ENCODE measurements at places on chromosomes 4 and X.

DNA sequence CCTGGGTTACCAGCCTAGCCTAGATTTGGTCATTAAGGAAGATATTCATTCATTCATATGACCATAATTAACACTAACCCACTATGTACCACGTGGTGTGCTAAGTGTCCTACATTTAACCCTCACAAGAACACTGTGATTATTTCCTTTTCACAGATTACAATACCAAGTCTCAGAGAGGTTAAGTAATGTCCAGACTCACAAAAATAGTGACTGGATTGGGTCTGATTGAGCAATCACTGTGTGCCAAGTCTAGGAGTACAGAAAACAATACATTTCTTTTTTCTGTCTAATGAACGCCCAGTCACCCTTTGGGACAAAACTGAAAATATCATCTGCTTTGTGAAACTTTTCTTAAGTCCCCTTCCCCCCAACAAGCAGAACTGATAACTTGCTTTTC lies 7.6 kb upstream of the DLG3 start:
- DNase-seq: no peak

DNA sequence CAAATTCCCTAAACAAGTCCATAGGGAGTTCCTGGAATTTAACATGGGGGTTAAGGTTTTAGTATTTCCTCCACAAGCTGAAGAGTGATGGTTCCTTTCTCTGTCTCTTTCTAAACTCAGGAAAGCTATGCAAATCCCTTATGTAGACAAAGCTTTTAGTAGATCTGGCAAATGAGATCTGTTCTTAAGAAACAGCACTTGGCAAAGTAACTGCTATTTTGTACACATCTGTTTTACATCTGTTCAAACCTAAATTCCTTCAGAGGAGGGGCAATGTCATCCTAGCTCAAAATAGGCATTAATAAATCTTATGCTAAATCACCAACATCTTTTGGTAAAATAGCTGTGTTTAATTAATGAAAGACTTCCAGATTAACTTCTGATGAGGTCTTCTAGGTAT lies 137.8 kb upstream of the TBC1D9 start:
- DNase-seq: no peak

DNA sequence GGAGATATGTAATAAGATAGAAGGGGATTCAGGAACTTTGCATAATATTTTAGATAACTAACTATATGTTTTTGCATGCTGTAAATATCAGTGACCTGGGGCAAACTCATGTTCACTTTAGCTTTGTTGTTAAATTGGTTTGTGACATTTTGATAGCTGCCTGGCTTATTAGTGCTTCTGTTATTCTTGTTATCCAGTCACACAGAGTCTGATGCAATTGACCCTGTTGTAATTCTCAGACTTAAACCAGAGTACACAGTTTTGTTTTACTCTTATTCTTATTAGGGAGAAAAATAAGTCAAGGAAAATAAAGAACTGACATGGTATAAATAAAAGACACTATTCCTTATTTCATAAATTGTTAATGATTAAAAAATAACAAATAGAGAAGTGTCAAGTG lies 516.7 kb upstream of the SLIT2 start:
- DNase-seq: no peak

DNA sequence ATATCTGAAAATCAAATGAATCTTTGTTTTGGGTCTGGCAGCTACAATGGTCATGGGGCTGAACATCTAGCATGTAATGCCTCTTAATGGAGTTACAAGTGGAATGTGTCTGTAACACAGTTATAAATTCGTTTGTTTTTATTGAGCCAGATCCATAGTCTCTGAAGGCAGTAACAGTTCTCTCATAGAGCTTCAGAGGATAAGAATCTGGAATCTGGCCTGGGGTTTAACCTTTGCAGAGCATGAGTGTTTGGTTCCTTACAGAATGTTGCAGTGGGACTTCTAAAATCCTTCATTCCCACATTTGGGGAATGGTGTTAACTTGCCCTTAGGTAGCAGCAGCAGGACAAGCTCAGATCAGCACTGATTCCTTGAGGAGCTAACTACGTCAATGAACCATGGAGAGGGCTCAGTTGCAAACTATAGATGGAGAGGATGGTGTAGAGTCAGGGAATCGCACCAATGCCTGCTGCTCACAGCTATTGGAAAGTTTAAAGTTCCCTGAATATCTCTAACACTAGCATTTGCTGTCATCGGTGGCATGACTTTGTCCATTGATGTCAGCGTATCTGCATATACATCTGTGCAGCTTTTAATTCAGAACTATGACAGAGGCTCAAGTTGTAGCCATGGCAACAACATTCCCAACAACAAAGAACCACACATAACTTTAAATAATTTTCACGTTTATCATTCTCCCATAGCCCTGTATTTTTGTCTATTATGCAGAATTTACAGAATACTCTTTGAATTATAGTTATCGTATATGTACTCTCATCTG lies 72.2 kb downstream of the RASGEF1B start:
- DNase-seq: no peak

- no peak for DNase-seq
Measured at GRCh38 chrX:41373989-41374606, 40.1 kb downstream of the DDX3X start.

GRCh38 chrX:24410514-24411189 lies 50.2 kb downstream of the SUPT20HL1 start:
- no peak for DNase-seq

DNA sequence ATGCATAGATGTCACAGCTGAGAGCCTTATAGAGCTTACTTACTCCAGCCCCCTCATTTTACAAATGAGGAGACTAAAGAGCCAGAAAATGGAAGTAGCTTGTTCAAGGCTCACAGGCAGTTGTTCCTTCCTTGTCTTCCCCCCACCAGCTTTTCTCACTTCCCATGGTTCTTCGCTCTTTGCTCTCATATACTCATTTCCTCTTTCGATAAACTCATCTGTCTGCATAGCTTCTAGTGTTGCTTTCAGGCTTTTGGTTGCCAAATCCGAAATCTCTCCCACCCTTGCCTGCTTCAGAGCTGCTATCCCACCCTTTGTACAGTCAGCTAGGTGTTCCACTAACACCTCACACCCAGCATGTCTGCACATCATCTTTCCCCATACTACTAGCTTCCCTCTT lies 25.0 kb upstream of the GJB1 start:
- DNase-seq: no peak

DNA sequence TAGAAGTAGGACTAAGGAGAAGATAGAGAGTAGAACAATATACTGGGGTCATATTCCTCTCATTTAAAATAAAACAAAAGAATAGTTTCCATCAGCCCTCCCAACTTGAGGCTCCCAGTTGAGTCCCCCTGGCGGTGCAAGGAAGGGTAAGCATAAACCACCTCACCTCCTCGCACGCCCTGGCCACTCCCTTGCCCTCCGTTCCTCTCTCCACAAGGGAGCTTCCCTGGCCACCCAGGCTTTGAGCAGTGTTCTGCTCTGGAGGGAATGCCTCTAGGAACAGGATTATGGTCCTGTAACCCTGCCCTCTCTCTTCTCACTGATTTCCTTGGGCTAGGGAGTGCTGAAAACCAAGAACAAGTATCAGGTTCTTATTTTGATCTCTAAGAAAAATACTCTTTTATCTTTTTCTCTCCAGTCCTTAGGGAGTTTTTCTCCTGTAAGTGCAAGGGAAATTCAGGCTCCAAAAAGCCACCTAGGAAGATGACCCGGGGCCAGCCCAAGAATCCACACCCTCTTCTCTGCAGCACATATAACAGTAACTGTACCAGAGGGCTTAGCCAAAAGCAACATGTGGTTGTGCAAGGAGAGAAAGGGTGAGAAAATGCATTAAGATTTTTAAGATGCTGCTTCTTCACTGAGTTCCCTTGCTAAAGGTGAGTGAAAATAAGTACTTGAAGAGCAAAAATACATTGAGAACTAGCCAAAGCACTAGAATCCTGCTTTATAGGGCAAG lies 69.9 kb downstream of the USP38 start:
- DNase-seq: no peak

GRCh38 chr4:56004235-56004634 lies 55.5 kb downstream of the CEP135 start:
- DNase-seq: no peak

DNA sequence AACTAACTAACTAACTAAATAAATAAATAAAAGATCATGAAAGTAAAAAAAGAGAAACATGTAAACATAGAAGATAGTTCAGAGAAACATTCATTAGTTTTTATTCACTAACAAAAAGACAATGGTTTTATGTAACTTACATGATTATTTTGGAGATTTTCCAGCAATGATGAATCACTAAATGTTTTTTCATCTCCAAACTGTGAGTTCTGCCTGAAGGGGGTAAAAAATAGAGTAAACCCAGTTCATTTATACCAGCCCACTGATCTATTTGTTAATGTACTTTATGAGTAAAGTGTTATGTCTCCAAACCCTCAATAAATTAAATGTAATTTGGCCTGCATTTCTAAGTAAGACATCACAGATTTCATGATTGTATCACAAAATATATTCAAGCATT lies 101.1 kb downstream of the ATP8A1 start:
- DNase-seq: no peak

- DNase-seq: no peak
Measured at GRCh38 chr4:14652522-14652921, 349.8 kb upstream of the CPEB2 start.

DNA sequence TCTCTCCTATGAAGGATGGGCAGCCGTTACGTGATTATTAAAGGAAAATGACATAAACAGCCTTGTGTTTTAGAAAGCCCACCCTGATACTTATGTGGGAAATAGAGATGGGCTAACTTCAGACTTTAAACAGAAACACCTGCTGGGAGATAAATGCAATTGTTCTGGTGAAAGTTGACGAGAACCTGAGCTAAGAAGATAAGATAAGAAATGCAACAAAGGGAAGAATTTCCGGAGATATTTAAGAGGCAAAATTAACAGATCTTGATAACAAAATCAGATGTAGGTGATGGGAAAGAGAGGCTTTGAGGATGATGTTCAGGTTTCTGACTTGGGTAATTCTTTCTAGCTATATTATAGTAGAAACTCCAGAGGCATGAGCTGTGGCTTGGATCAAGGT lies 102.7 kb upstream of the SLC7A11 start:
- no peak for DNase-seq

DNA sequence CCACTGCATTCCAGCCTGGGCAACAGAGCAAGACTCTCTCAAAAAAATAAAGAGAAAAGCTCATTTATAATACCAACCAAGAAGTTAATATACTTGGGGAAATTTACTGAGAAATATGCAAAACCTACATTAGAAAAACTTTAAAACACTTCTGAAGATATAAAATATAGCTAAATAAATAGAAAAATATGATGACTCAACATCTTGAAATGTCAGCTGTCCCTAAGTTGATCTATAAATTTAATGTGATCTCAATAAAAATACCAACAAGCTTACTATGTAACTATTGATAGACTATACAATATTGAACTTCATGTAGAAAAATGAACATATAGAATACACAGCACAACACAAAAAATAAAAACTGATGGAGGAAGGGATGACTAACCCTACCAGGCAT lies 87.5 kb upstream of the INTU start:
- DNase-seq: no peak

DNA sequence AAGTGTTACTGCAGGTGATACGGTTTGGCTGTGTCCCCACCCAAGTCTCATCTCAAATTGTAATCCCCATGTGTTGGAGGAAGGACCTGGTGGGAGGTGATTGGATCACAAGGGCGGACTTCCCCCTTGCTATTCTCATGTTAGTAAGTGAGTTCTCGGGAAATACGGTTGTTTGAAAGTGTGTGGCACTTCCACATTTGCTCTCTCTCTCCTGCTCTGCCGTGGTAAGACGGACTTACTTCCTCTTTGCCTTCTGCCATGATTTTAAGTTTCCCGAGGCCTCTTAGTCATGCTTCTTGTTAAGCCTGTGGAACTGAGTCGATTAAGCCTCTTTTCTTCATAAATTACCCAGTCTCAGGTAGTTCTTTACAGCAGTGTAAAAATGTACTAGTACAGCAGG lies 65.2 kb upstream of the SLC7A11 start:
- DNase-seq: no peak

GRCh38 chr4:8599657-8600056 lies 7.1 kb downstream of the CPZ start:
- DNase-seq: no peak

- DNase-seq: no peak
Measured at GRCh38 chr4:53593765-53594164, 2.5 kb upstream of the LNX1 start.

DNA sequence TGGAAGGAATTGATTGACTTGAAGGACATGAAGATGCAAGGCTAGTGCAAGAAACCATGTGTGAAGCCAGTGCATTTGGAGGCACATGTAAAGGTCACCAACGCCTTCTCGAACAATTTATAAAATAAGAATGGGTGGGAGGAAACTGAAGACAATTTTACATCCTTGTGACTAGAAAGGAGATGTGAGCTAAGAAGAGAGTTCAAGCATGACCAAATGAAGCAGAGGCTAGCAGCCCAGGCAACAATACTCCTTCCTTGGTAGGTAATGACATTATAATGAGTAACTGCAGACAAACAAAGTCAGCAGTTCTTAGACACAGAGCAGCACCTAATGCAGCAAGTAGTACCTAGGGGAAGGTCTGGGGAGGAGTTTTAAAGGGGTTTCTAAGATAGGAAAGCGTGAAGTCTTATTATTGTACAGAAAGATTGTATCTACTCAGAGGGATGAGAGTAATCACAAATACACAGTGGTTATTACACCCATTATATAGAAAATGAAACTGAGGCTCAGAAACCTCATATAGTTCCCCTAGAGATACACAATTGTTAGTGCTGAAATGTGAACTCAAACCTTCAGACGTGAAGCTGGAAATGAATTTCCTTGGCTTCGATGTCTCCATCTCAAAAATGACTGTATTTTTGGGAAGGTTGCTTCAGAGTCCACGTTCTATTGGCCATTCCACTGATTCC lies 56.1 kb downstream of the ATXN3L start:
- DNase-seq: no peak

DNA sequence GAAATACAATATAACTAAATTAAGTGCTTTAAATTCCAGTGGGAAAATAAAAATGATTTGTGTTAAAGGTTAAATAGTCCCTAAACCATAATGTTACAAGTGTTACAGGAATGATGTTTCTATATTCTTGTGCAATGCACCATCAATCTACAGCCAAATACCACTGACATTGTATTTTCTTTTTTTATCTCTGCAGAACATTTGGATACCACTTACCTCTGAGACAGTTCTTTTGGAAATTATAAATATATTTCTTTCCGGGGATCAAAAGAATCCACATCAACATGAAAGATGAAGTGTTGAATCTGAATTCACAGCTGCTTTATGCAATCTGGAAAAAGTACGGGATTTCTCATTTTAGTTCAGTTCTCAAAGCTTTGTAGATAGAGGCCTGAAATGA lies 518.3 kb upstream of the AGA start:
- no peak for DNase-seq

- DNase-seq: peak; percentile 51
Measured at GRCh38 chr4:16083241-16084191, at the start of gene PROM1. Gene PROM1, minus strand, starts transcription at chr4:16084023. Its CDS starts 8,117 bp downstream, at chr4:16075906.

GRCh38 chr4:25320773-25321172 lies 8.2 kb downstream of the ZCCHC4 start:
- DNase-seq: no peak

Data from DMS153 (cell line).